Amniotic stem cell (primary cell): ENCODE measurements at places on chromosomes 16 and 17.

GRCh38 chr17:42531455-42532354, 4.3 kb upstream of the NAGLU start:
- no peak for DNase-seq

DNA sequence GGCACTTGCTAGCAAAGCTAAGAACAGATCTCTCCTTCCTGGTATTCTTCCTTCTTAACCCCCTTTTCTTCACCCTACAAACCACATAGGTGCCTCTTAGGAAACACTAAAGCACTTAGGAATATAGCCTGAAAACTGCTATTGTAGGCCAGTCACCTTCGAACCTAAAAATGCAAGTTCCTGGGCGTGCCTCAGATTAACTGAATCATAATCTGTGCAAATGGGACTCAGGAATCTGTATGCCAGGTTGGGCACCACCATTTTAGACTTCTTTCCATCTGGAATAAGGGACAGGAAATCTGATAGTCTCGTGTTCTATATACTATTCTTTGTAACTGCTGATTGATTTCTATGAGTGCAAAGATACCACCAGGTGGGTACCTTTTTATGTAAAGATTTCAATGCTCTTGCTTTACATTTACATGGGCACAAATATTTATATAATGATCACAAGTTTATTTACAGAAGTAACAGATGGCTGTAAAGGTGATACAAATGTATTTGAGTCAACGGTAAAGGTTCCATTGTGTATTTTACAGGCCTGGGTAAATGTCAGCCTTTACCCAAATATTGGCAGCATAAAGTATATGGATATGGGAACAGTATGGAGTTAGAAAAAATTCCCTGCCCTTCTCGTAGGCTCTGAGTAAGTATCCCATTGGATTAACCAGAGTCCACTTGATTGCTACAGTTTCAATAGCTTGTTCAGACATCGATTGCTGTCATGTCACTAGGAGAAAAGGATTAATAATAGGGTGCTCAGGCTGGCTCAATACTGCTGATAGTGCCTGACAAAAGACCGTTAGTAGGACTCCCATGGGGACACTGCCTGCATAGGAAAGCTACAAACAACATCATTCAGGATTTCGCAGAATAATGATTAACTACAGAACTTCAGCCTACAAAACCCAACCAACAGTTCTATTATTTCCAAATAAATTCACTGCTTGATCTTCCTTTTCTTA, 124.7 kb downstream of the SNX11 start:
- DNase-seq, result no peak

DNA sequence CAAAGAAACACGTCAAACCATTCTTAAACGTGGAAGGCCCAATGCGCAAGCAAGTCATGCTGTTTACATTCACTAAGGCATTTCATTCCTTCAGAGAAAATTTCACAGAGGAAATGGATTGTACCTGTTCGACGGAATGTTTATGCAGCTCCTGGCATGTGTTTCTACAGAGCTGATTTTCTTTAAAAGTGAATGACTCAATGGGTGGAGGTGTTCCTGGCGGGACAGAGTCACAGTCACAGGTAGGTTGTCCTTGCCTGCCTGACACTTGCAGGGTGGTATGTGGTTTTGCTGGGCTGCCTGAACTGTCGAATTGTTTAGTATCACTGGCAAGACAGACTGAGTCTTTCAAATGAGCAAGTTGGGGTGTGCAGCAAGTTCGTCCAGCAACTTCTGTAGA, 11.6 kb downstream of the PALB2 start:
- DNase-seq, result no peak

DNA sequence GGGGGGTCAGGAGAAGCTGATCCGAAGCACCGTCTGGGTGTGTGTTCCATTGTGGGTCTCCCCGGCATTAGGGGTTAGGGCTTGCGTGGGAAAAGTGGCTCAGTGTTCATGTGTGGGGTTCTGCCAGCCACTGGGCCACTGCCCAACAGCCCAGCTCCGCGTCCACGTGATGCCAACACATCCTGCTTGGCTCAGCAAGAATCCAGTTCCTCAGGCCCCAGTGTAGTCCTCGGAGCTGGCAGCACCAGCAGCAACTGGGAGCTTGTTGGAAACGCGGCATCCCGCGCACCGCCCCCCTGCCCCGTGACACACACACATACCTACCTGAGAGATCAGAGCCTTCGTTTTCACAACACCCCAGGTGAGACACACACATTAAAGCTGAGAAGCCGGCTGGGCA, 18.9 kb downstream of the LGALS9 start:
- no peak for DNase-seq

DNA sequence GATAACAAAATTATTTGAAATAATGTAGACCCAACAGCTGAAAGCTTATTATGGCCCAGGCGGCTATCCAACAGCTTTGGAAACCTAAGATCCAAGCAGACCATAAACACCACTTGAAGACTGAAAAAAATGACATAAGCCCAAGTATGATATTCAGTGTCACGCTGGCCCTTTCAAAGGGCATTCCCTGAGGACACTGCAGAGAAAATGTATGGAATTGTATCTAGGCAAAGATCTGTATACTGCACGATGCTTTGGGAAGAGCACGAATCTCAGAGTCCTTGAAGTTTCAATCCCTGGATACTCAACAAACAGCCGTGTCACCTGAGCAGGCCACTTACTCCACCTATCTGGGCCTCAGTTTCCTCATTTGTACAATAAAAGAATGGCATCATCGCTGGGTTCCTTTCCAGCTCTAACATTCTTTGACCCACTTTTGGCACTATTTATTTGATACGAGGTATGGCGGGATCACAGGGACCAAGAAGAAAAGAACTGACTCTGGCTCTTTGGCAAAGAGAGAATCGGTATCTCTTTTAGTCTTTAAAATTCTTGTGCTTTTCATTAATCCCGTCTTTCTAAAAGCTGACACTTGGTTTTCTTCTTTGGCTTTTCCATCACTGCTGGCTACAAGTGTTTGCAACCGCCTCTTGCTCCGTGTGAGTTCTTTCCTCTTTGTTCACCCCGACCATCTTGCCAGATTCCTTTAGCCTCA, 1.2 kb downstream of the STAT5B start:
- no peak for DNase-seq

DNA sequence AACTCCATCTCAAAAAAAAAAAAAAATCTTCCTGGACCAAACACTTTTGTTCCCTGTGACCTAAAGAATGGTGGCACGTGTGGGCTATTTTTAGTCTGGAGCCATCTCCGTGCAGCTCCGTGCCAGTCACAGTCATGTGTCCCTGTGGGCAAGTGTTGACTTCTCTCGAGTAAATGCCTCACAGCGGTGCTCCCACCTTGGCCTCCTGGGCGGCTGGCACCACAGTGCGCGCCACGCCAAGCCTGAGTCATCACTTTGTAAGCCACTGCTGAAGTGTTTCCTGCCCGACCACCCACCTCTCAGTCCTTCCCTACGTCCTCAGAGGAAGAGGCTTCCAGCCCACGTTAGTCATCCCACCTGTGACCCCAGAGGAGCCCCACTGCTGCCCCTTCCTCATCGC, 10.9 kb upstream of the HEXD start:
- no peak for DNase-seq

DNA sequence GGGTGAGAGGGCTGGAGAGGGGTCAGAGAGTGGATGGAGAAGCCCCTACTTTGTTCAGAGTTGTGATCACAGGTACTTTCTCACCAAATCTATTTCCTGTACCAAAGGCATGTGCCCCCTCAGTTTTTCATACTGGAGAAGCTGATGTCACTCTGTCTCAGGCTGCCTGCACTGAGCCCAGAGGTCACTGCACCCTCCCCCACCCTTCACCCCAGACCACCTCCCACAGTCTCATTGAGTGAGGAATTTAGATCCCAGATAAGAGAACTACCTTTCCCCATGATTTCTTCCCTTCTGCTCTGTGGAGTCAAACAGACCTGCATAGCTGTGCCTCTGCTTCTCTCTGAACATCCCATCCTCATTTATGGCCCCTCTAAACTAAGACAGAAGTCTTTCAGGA, 140.0 kb upstream of the IRX6 start:
- DNase-seq, result no peak
